ENCODE measurements at places on chromosomes 16 and 17. TPM values are rescaled to one million over a fixed set of nuclear protein-coding genes. Genes with fewer than 3 reads are reported as not detected.

The VAT1L gene
- total RNA-seq, result 2.4 TPM

The TEX14 gene
- under 0.01 TPM for total RNA-seq

The ITGA2B gene
- total RNA-seq, result 0.22 TPM

The HOXB7 gene
- total RNA-seq, result 13.4 TPM

The DOK4 gene
- total RNA-seq, result 18.0 TPM

The ASB16 gene
- not detected for total RNA-seq

The KRT16 gene
- total RNA-seq, result not detected
